ENCODE measurements at places on chromosomes 12 and 14.

DNA sequence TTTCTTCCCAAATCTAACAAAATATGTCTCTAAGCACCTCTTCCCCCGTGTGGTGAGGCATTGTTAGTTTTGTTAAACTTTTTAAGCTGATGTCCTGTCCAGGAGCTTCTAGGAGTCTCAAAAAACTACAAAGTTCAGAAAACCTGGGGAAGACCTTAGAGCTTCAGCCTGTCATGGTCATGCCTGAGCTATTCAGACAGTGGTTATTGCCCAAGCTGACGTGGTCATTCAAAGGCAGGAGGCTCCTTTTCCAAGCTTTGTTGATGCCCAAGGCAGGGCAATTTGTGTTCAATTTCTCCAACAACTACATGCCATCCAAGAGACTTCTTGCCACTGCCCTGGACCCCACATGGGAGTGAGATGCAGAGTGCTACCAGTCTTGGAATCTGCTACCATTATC lies 5.8 kb upstream of the LYZ start:
- DNase-seq: no peak

DNA sequence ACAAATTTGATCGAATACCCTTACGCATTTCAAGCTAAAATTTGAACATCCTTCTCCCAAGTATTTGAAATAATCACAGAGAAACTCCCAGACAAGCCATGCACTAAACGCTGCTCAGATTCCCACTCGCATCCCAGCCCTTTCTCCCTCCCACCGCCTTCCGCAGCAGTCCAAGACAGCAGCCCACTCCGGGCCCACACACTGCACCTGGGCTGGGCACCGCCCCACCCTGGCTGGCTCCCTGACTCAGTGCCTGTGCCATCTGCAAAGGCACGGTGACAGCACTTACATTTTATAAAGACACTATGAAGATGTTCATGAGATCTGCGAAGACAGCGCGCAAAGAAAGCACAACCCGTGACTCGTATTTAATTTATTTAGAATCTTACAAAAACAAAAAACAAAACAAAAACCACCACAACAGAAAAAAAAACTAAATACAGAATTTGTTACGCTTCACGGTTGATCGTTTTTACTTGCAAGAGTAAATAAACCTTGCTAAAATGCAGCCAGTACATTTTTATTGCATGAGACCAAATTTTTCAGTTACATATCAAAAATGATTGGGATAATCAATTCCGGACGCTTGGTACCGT lies 17.2 kb upstream of the CDK2AP1 start:
- no peak for DNase-seq

GRCh38 chr14:90624227-90624626 lies 192.0 kb downstream of the TTC7B start:
- DNase-seq: no peak

GRCh38 chr12:10210225-10210624 lies 2.5 kb upstream of the GABARAPL1 start:
- no peak for DNase-seq

GRCh38 chr12:18262514-18262913 lies 1.2 kb downstream of the PIK3C2G start:
- no peak for DNase-seq

GRCh38 chr12:20044846-20045245 lies 323.5 kb upstream of the PDE3A start:
- DNase-seq: no peak

- no peak for DNase-seq
Measured at GRCh38 chr14:94710731-94711130, 59.2 kb downstream of the GSC start.
